ENCODE measurements at places on chromosomes 7 and 10. TPM values are rescaled to one million over a fixed set of nuclear protein-coding genes. Genes with fewer than 3 reads are reported as not detected.

DNA sequence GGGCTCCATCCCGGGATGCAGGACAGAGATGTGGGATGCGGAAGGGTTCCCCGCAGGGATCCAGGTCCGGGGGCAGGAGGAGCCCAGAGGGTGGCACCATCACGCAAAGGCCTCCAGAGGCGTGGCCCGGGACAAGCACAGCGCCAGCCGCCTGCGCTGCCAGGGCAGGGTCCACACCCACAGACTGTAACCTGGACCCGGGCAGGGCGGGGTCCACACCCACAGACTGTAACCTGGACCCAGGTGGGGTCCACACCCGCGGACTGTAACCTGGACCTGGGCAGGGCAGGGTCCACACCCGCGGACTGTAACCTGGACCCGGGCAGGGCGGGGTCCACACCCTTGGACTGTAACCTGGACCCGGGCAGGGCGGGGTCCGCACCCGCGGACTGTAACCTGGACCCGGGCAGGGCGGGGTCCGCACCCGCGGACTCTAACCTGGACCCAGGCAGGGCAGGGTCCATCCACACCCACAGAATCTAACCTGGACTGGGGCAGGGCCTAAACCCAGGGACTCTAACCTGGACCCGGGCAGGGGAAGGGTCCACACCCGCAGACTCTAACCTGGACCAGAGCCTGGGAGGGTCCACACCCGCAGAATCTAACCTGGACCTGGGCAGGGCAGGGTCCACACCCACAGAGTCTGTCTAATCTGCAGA lies 37.5 kb upstream of the SUN1 start:
- no peak for DNase-seq

FAM25C gene
- not detected for total RNA-seq

SH2D4B gene
- 0.18 TPM for total RNA-seq

FZD8 gene
- total RNA-seq: 0.41 TPM

EN2 gene
- not detected for total RNA-seq

DNA sequence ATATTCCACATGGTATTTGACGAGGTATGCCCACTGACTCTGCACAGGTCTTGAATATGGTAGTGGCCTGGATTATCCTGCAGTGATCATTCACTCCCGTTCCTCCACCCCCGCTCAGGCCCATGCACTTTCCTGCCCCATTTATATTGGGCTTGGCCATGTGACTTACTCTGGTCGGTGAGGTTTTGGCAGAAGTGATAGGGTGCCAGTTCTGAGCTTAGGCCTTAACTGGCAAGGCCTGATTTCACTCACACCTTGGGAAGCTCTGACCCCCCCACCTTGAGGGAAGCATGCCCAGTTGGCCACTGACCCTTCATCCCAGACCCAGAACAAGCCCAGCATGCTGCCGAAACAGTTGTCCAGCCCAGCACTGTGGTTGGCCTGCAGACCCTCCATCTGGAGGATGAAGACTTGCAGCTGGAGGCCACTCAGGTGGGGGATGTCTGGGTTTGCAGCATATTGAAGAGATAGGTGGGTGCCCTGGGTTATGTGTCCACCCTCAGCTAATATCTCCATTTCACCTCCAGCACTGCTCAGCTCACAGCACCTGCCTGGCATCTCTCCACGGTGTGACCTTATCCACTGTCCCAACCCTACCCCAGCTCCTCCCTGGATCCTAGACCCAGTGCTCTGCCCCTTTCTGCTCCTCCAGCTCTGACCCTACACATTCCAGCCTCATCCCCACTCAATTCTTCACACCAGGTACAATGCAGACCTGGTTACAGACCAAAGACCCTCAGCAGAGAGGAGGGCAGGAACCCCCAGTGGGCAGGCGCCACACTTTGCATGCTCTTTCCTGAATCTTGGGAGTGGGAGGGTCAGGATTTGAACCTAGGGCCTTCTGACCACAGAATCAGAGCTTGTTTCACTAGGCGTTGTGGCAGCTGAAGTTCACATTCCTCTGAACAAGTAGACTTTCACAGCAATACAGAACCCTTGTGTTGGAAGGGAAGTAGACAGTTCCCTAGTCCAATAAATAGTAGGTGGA lies 138.1 kb upstream of the CHST15 start:
- DNase-seq: peak; percentile 52

DNA sequence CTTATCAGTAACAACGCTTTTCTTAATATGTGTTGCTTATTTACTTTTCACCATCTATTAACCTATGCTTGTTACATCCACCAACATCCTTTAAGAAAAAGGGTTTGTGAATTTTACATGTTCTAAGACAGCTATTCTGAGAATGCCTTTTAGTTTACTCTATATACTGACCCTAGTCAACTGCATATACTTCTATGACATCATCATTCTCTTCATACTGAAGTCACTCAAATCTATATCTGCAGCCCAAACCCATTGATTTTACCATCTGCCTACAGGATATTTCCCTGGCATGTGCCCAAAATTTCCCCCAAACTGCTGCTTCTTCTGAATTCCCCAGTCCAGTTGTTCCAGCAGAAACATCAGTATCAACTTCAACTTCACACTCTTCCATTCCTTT lies 94.6 kb upstream of the FAM204A start:
- no peak for DNase-seq

DNA sequence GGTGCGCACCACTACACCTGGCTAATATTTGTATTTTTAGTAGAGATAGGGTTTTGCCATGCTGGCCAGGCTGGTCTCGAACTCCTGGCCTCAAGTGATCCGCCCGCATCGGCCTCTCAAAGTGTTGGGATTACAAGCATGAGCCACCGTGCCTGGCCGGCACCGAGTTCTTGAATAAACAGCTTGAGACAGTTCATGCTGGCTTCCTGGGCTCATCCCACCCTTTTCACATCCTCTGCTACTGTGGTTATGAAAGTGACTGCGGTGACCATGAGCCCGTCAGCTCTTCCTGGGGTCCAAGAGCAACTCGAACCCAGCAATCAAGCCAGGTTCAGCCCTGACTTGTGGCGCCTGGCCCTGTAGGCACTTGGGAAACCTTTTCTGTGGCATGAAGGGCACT lies 38.7 kb downstream of the HIP1 start:
- no peak for DNase-seq

CALML3 gene
- not detected for total RNA-seq

DNA sequence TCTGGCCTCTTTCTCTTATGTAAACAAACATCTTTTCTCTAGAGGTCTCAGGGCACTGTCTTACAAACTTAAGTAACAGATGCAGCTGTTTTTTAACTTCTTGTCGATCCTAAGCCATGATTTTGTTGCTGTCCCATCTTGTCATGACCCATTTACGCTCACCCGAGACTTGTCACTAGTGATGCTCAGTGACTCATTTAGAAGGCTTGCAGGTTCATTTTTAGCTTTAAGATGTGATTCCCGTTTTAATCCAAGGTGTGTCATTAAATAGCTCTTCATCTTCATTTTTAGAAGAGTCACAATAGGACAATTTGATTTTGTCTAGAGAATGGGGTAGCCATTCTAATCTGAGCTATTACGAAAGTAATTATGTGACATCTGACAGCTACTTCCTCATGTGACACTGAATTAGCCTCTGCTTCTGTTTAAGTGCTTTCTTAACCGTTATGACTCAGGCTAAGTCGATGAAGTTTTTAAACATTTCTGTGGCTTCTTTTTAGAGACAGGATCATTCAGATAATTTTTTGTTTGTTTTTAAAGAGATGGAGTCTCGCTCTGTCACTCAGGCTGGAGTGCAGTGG lies 42.7 kb downstream of the SPDYE5 start:
- no peak for DNase-seq

GRCh38 chr10:23975431-23975830 lies 233.5 kb upstream of the KIAA1217 start:
- DNase-seq: no peak

GRCh38 chr10:86295791-86296190 lies 70.8 kb downstream of the GRID1 start:
- no peak for DNase-seq

DNA sequence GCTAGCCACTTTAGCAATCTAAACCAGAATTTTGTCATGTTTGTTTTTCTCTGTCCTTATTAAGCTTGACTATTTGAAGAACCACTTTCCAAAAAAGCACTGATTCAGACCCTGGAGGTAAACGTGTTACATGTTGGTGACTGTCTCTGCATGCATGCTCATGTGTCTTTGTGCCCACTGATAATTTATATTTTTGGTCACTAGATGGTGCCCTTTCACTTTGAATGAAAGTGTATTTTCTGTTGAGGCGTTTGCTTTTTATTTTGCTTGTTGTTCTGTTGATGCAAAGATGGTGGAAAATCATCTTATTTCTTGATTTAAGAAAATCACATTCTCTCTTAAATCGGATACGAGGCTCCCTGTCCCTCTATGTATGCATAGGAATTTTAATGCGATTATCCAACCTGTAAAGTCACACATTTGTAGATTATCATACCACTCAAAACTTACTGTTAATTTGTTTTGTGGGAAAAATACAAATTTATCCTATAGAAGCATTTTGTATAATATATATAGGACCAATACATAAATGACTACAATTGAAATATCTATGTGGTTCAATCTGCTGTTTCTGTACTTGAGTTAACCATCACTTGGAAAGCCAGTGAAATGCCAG lies 269.3 kb downstream of the BICC1 start:
- no peak for DNase-seq

GRCh38 chr10:34993782-34994181 lies 96.4 kb downstream of the CUL2 start:
- no peak for DNase-seq

DNA sequence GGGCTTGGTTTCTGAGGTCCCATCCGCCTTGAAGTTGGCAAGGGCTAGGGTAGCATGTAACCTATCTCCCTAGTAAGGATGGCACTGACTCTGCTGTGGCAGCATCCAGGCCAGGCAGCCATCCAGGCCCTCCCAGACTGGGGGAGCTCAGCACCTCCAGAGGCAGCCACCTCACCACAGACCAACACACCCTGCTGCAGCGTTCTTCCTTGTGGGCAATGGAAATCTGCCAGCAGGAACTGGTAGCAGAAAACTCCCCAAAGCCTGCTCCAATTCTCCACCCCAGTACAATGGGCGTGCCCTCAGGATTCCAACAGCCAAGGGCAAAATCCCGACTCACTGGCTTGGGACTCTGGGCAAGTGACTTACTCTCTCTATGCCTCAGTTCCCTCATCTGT lies 27.5 kb downstream of the DLG5 start:
- DNase-seq: no peak

DNA sequence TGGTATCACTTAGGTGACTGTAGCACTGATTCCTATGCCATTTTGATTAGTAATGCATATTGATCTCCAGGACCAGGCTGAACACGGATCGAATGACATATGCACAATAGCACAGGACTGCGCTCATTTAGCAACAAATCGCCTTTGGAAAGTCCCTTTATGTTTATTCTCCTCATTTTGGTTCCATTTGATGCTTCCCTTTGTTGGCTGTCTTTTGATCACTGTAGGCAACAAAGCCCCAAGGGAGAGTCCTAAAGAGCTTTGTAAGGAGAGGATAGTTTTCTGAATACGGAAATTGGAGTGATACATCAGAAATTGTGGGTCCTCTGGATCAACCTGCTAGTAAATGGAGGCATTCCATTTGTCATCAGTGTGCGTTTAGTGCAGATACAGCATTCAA lies 1111.4 kb downstream of the SORCS1 start:
- DNase-seq: no peak

GRCh38 chr10:79407811-79408795 lies 37.3 kb downstream of the ZCCHC24 start:
- no peak for DNase-seq

ADAM22 gene
- total RNA-seq: 1.5 TPM

GRCh38 chr7:816751-817671 lies 15.3 kb upstream of the SUN1 start:
- DNase-seq: peak; percentile 17

DNA sequence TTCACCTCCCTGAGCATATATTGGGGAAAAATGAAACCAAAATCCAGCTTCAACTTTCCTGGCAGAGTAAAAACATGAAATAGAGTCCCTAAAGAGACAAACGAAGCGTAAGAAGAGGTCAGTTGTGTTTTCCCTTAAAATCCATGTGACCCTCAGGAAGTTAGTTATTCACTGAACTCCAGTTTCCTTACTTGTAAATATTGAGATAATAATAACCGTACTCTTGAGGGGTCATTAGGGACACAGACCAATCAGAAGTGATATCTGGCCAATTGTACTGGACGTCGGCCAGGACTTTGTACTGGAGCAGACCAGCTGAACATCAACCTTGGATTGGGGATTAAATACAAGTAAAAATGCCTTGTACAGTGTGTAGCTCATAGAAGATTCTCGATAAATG lies 167.0 kb downstream of the GATA3 start:
- DNase-seq: no peak

GRCh38 chr7:55127135-55127551 lies 108.3 kb downstream of the EGFR start:
- DNase-seq: no peak

DNA sequence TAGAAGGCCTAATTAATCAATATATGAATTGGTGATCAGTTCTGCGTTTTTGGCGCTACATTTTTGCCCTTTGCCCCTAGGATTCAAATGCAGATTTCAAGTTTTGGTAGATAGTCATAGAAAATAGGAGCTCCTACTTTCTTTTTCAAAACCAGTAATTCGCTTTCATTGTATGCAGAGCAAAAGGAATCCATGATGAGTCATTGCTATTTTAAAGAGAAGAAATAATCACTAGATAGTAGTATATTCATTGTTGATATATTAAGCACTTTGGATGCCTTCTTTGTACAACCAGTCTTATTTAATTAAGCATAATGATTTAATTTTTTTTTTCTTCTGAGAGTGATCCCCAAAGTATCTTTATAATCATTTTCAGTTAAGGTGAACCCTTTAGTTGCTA lies 50.3 kb downstream of the CSTF2T start:
- DNase-seq: no peak

- DNase-seq: no peak
These were observed 158.6 kb downstream of the INHBA start for GRCh38 chr7:41544241-41544640.

GRCh38 chr7:96727534-96728088 lies 18.0 kb upstream of the SEM1 start:
- DNase-seq: no peak

DNA sequence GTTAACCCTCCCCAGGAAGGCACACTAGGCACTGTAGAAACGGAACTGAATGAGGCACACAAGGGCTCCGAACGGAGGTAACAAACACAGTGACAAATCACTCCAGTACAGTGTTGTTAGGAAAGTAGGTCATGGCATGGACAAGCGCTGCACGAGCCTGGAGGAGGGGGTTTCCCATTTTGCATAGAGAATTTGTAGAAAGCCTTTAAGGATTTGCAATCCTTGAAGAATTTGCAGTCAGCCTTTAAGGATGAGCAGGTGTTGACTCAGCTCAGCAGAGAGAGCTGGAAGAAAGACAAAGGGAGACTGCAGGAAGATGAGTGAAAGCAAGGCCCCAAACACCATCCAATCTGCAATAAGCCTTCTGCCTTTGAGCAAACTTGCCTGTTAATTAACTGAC lies 51.1 kb upstream of the PPP1R3C start:
- no peak for DNase-seq

GRCh38 chr7:45910855-45911254 lies 10.2 kb downstream of the IGFBP3 start:
- no peak for DNase-seq

- no peak for DNase-seq
These were observed 27.6 kb downstream of the ABCC2 start for GRCh38 chr10:99809931-99810615.

DPP6 gene
- not detected for total RNA-seq

GRCh38 chr7:47239931-47240421 lies 341.9 kb downstream of the TNS3 start:
- no peak for DNase-seq

EPO gene
- not detected for total RNA-seq

GRCh38 chr10:105698592-105698991 lies 1057.5 kb downstream of the SORCS3 start:
- no peak for DNase-seq

- no peak for DNase-seq
These were observed 128.3 kb downstream of the NEBL start for GRCh38 chr10:20768843-20769242.

CYP26C1 gene
- not detected for total RNA-seq
